ENCODE measurements at places on chromosomes 12 and 14. TPM values are rescaled to one million over a fixed set of nuclear protein-coding genes. Genes with fewer than 3 reads are reported as not detected.

The DDN gene
- 0.13 TPM for total RNA-seq

The RIMBP2 gene
- 0.91 TPM for total RNA-seq

The SOAT2 gene
- 0.11 TPM for total RNA-seq

The CACNA2D4 gene
- 1.2 TPM for total RNA-seq

The LMNTD1 gene
- total RNA-seq: 0.52 TPM

The TBC1D30 gene
- total RNA-seq: 0.13 TPM

The GZMH gene
- total RNA-seq: not detected

The MYH7 gene
- not detected for total RNA-seq

The TSHR gene
- under 0.01 TPM for total RNA-seq

The STRN3 gene
- 51.1 TPM for total RNA-seq

The DDX54 gene
- 46.0 TPM for total RNA-seq

The C12orf56 gene
- total RNA-seq: not detected

Data from articular chondrocyte of knee joint (primary cell).